ENCODE measurements at places on chromosomes 3 and 15. TPM values are rescaled to one million over a fixed set of nuclear protein-coding genes. Genes with fewer than 3 reads are reported as not detected.

The ALDH1L1 gene
- 0.15 TPM for total RNA-seq

The TMEM212 gene
- total RNA-seq: not detected

The SV2B gene
- not detected for total RNA-seq

The DUOX1 gene
- not detected for total RNA-seq

The PROK2 gene
- total RNA-seq: not detected

The ACP3 gene
- total RNA-seq: 4.7 TPM

The TUSC7 gene
- total RNA-seq: not detected

The KCNMB3 gene
- 0.34 TPM for total RNA-seq

Data from bronchus fibroblast of lung (primary cell).